ENCODE measurements at places on chromosomes 5 and 9. TPM values are rescaled to one million over a fixed set of nuclear protein-coding genes. Genes with fewer than 3 reads are reported as not detected.

- no peak for DNase-seq
Measured at GRCh38 chr5:91180506-91180905, 202.6 kb downstream of the ARRDC3 start.

GRCh38 chr9:94014066-94014654 lies 59.0 kb upstream of the BARX1 start:
- DNase-seq: no peak

GRCh38 chr5:133471699-133472098 lies 140.6 kb downstream of the FSTL4 start:
- no peak for DNase-seq

DNA sequence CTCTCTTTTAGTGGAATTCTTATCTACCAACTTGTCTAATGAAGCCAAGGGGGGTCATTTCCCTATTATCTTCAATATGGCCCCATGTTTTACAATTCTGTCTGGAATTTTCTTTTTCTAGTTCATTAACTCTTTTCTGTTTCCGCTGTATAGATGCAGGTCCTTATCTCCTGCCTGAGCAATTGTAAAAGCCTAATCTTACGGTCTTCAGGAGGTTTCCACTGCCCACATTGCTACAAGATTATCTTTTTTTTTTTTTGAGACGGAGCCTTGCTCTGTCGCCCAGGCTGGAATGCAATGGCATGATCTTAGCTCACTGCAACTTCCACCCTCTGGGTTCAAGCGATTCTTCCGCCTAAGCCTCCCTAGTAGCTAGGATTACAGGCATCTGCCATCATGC lies 132.3 kb downstream of the UNC13B start:
- DNase-seq: no peak

The DRD1 gene
- polyA plus RNA-seq: 0.28 TPM

Measured in kidney (tissue), 22 donors.